Activated T-helper 17 cell treated with anti-CD3 and anti-CD28 coated beads, Interleukin-2, amount 50 U/mL, for 72 hours (primary cell): ENCODE measurements at places on chromosomes 4 and X. TPM values are rescaled to one million over a fixed set of nuclear protein-coding genes. Genes with fewer than 3 reads are reported as not detected.

USP38 gene
- 15.1 TPM for total RNA-seq

SORBS2 gene
- not detected for total RNA-seq

MAGEE1 gene
- 3.7 TPM for total RNA-seq

RAB39B gene
- total RNA-seq = 10.3 TPM

PFKFB1 gene
- total RNA-seq = 0.50 TPM

FAAH2 gene
- total RNA-seq = 3.9 TPM

- no peak for ATAC-seq
Observed at GRCh38 chr4:72770708-72771107, 201.7 kb upstream of the ADAMTS3 start.

DNA sequence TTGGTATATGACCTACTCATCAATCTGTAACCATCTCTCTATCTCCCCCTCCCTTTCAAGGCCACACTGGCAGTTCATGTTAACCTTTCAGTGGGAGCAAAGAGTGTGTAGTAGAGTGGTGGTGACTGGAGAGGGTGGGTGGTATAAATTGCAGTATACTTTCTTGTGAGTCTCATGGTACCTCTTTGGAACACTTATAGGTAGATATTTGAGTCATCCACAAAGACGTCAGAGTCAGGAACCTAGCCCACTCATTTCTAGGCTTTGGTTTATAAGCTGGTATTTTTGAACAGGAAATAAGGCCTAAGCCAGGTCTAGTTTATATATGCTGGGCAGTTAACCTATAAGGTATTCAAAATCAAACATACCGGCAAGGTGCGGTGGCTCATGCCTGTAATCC is 36.3 kb downstream of the RLIM start:
- peak; percentile 96 for ATAC-seq

GRCh38 chr4:15765910-15766697 is 12.0 kb upstream of the CD38 start:
- ATAC-seq = peak; percentile 88

DNA sequence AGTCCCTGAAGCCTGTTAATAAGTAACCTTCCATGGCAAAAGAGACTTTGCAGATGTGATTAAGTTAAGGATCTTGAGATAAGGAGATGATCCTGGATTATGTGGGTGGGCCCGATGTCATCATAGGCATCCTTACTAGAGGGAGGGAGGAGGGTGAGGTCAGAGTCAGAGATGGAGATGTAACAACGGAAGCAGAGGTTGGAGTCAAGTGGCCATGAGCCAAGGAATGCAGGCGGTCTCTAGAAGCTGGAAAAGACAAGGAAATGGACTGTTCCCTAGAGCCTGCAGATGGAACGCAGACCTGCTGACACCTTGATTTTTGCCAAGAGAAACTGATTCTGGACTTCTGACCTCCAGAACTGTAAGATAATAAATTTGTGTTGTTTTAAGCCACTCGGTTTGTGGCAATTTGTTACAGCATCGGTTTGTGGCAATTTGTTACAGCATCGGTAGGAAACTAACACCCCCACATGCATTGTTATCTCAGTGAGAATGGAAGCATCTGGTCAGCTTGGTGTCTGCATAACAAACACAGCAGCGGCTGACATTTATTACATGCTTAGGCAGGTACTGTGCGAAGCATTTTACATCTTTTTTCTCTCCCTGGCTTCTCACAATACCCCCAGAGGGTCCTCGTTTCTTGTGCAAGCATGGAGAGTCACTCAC is 55.6 kb downstream of the CLDN34 start:
- no peak for ATAC-seq

GRCh38 chr4:93540562-93540961 is 288.0 kb upstream of the ATOH1 start:
- no peak for ATAC-seq

- ATAC-seq = no peak
Observed at GRCh38 chrX:86263526-86263925, 115.3 kb downstream of the DACH2 start.

- no peak for ATAC-seq
Observed at GRCh38 chr4:123217664-123218063, 178.9 kb upstream of the SPRY1 start.

DNA sequence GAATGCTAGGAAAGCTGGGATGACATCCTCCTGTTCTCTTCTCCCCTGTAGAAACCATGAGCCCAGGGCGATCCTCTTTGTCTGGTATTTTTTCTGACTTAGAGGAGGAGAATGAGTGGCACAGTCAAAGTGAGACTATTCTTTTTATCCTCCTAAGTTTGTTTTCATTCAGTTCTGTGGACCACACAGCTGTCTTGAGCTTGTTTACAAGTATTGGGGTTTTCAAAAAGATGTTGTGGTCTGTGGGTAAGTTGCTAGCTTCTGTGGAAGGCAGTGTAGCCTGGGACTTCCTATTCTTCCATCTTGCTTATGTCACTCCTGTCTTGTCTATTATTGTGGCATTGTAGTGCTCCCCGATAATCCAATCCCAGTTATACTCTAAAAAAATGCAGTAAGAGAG is 223.0 kb downstream of the PAPSS1 start:
- peak; percentile 32 for ATAC-seq

GRCh38 chrX:12567857-12568256 is 223.4 kb upstream of the PRPS2 start:
- no peak for ATAC-seq

- ATAC-seq = no peak
Observed at GRCh38 chrX:10513974-10514373, 106.4 kb downstream of the MID1 start.

DNA sequence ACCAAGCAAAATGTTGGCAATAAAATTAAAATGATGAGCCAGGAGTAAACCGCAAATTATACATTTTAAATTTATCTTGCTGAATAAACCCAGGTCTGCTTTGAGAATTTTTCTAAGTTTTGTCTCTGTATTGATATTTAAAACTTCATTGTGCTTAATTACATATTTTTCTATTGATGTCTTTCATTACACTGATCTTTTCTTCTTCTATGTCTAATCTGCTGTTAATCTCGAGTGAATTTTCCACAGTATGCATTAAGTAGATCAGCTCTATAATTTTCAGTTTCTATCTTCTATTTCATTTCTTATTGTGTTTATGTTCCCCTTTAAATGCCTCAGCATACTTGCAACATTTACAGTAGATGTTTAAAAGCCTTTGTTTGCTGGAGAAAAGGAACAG is 918.7 kb downstream of the FAT4 start:
- no peak for ATAC-seq

- ATAC-seq = no peak
Observed at GRCh38 chr4:146857298-146857697, 88.4 kb downstream of the TTC29 start.

- ATAC-seq = peak; percentile 70
Observed at GRCh38 chrX:118528071-118528737, 32.6 kb downstream of the DOCK11 start.

- no peak for ATAC-seq
Observed at GRCh38 chrX:16848541-16848940, 21.6 kb downstream of the RBBP7 start.

- ATAC-seq = no peak
Observed at GRCh38 chr4:176774852-176775251, 17.9 kb downstream of the VEGFC start.

DNA sequence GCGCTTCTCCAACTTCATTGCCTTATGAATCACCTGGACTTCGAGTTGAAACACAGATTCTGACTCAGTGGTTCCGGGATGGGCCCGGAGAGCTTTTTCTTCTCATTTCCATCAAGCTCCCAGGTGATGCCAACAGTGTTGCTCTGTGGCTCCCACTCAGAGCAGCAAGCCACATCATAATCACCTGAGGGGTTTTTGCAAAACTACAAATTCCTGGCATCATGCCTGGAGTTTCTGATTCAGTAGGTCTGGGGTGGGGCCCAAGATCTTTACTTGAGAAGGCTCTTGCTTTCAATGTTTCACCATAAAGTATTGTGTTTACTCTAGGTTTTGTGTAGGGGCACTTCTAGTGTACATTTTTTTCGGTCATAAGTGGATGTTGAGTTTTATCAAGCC is 7.0 kb downstream of the MTM1 start:
- peak; percentile 75 for ATAC-seq
